ENCODE measurements at places on chromosomes 1 and 21. TPM values are rescaled to one million over a fixed set of nuclear protein-coding genes. Genes with fewer than 3 reads are reported as not detected.

GRCh38 chr1:181062836-181063428 is 25.6 kb upstream of the IER5 start:
- peak; percentile 71 for DNase-seq
- peaks cover 30% of the 10 kb centered on the region for H3K4me1 ChIP-seq
- peak overlapping the region; percentile 94 for H3K27ac ChIP-seq
- H3K36me3 ChIP-seq = no peaks in the 10 kb centered on the region
- H3K4me3 ChIP-seq = peak overlapping the region; percentile 54

DNA sequence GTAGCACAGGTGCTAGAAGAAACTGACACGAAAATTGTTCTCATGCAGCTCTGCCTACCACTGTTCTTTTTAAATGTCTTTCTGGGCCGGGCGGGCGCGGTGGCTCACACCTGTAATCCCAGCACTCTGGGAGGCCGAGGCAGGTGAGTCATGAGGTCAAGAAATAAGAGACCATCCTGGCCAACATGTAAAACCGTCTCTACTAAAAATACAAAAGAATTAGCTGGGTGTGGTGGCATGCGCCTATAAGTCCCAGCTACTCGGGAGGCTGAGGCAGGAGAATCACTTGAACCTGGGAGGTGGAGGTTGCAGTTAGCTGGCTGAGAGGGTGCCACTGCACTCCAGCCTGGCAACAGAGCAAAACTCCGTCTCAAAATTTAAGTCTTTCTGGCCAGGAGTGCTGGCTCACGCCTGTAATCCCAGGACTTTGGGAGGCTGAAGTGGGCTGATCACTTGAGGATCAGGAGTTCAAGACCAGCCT is 947 bp upstream of the RIT1 start:
- no peak for DNase-seq
- peaks cover 86% of the 10 kb centered on the region for H3K36me3 ChIP-seq
- H3K4me3 ChIP-seq = peak overlapping the region; percentile 74
- H3K27me3 ChIP-seq = no peaks in the 10 kb centered on the region

GRCh38 chr1:171433451-171433850 is 51.9 kb upstream of the PRRC2C start:
- no peak for DNase-seq
- no peaks in the 10 kb centered on the region for H3K4me1 ChIP-seq
- H3K36me3 ChIP-seq = no peaks in the 10 kb centered on the region

- H3K36me3 ChIP-seq = no peaks in the 10 kb centered on the region
- peaks cover 10% of the 10 kb centered on the region for H3K27me3 ChIP-seq
- peak; percentile 68 for DNase-seq
- H3K4me3 ChIP-seq = no peak overlapping the region
These were observed 2.3 kb upstream of the KCNC4 start for GRCh38 chr1:110207831-110208230.

- no peaks in the 10 kb centered on the region for H3K27me3 ChIP-seq
- no peak overlapping the region for H3K4me3 ChIP-seq
- no peak for DNase-seq
- H3K27ac ChIP-seq = peak overlapping the region; percentile 10
- no peaks in the 10 kb centered on the region for H3K36me3 ChIP-seq
- no peaks in the 10 kb centered on the region for H3K4me1 ChIP-seq
These were observed 73.8 kb downstream of the LYPLAL1 start for GRCh38 chr1:219247441-219247840.

DNA sequence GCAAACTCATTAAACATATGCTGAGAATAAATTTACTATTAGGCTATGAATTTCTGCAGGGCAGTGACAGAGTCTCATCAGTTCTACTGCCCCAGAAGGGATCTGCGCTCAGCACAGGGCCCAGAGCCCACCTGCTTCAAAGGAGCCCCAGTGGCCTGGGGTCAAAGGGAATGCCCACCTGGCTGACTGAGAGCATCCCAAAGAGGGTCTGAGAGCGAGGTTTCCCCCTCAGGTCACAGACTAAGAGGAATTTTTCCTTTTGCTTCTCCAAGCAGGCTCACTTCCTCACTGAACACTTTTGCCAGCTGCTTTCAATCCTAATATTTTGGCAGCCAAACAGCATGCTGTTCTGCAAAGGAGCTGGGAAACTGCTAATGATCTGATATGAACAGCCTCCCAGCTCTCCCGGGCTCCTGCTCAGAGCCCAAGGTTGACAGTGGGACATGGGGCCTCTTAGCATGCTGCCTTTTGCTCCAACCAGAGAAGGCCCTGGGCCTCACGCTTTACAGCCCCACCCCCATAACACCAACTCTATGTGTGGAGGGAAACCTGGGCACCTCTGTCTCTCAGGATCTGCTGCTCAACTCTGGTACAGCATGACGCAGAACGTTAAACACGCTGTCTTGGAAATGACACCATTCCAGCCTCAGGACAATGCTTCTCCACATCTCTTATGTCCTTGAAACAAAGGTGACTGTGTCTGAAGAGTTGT is 70.7 kb upstream of the SYT6 start:
- no peaks in the 10 kb centered on the region for H3K36me3 ChIP-seq
- peaks cover 4% of the 10 kb centered on the region for H3K4me1 ChIP-seq
- no peaks in the 10 kb centered on the region for H3K27me3 ChIP-seq
- H3K4me3 ChIP-seq = no peak overlapping the region

DNA sequence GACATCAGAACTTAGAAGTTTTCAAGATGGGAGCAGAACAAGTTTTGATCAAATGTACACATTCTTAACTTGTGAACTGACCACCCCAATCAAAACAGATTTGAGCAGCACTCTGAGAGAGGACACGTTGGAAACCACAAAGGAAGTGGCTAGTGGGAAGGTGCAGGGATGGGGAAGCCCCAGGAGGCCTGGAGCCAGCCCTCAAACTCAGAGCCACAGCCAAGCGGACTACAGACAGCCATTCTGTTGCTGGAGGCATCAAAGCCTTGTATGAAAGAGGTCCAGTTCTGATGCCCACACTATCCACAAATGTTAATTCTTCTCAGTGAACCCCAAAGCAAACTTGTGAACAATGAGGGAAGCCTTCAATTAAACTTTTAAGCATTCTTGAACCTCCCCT is 143.6 kb upstream of the RAB4A start:
- H3K36me3 ChIP-seq = no peaks in the 10 kb centered on the region
- DNase-seq = no peak
- H3K27ac ChIP-seq = no peak overlapping the region
- no peaks in the 10 kb centered on the region for H3K4me1 ChIP-seq

DNA sequence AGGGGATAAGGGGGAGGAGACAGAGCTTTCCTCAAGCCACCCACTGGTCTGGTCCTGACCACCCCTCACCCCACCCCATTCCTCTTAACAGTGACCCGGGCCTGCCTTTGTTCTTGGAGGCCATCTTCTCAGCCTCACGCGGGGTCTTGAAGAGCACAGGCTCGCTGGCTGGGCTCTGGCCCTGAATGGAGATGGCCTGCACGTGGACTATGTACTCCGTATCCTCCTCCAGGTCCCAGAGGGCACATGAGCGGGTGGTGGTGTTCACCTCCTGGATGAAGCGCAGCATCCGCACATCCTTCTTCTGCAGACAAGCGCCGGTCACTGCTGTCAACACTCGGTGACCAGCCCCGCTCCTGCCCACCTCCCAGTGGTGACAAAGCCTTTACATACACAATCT is 2.6 kb downstream of the FNDC5 start:
- no peak for DNase-seq
- H3K27me3 ChIP-seq = no peaks in the 10 kb centered on the region
- H3K27ac ChIP-seq = no peak overlapping the region
- no peaks in the 10 kb centered on the region for H3K36me3 ChIP-seq
- no peak overlapping the region for H3K4me3 ChIP-seq

GRCh38 chr1:205449750-205450443 is 5.9 kb downstream of the BLACAT1 start:
- H3K27ac ChIP-seq = no peak overlapping the region
- H3K4me3 ChIP-seq = no peak overlapping the region
- H3K27me3 ChIP-seq = no peaks in the 10 kb centered on the region
- no peaks in the 10 kb centered on the region for H3K36me3 ChIP-seq
- no peak for DNase-seq
- H3K4me1 ChIP-seq = peaks cover 10% of the 10 kb centered on the region

DNA sequence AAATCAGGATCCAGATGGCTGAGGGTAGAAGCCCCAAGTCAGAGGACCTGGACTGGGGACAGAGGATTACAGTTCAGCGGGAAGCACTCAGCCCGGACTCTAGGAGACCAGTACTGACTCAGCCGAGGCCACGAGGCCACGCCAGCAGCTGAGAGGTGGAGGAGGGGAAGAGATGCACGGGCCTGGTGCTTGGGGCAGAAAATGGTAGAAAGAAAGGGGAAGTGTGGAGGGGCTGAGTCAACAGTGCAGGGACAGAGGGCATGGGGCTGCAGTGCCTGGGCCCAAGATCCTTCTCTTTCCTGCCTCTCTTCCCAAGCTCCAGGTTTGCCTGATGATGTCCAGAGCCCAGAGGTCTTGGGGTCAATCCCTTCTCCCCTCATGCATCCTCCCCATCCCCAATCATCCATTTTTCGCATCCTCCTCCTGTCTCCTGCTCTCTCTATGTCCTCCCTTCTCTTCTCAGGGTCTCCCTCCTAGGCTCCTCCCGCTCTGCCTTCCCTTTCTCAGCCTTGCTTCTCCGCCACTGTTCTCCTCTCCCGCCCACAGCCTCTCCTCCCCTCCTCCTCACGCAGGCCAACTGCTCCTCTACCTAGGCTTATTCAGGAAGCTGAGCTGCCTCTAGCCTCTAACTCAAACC is 7.7 kb downstream of the ARHGEF2 start:
- H3K36me3 ChIP-seq = no peaks in the 10 kb centered on the region
- DNase-seq = peak; percentile 75
- no peak overlapping the region for H3K4me3 ChIP-seq
- H3K27me3 ChIP-seq = no peaks in the 10 kb centered on the region
- H3K27ac ChIP-seq = peak overlapping the region; percentile 89
- H3K4me1 ChIP-seq = peaks cover 94% of the 10 kb centered on the region

GRCh38 chr1:78410643-78411042 is 80.1 kb upstream of the PTGFR start:
- DNase-seq = no peak
- no peak overlapping the region for H3K27ac ChIP-seq
- no peaks in the 10 kb centered on the region for H3K27me3 ChIP-seq
- H3K4me3 ChIP-seq = no peak overlapping the region

ELF3 gene
- total RNA-seq = 0.42 TPM

LZIC gene
- total RNA-seq = 24.9 TPM

EYA3 gene
- 15.0 TPM for total RNA-seq

KRTAP19-8 gene
- not detected for total RNA-seq

MIXL1 gene
- total RNA-seq = not detected

All from psoas muscle (tissue), 8 donors.